ENCODE measurements at places on chromosomes 3 and 15. TPM values are rescaled to one million over a fixed set of nuclear protein-coding genes. Genes with fewer than 3 reads are reported as not detected.

GRCh38 chr3:40720863-40721262 lies 196.1 kb downstream of the ZNF621 start:
- no peak for DNase-seq

DNA sequence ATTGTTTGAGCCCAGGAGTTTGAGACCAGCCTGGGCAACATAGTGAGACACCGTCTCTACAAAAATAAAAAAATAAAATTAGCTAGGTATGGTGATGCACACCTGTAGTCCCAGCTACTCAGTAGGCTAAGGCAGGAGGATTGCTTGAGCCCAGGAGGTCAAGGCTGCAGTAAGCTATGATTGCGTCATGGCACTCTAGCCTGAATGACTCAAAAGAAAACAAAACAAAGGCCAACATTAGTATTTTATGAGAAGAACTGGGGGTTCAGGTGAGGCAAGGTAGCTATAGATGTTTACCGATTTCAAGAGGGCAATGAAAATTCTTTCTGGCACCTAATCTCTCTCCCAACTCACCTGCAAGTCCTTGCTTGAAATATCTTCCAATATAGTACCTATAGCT lies 77.2 kb downstream of the GREM1 start:
- no peak for DNase-seq

- DNase-seq: no peak
Measured at GRCh38 chr3:46221938-46222337, 13.8 kb upstream of the CCR1 start.

DNA sequence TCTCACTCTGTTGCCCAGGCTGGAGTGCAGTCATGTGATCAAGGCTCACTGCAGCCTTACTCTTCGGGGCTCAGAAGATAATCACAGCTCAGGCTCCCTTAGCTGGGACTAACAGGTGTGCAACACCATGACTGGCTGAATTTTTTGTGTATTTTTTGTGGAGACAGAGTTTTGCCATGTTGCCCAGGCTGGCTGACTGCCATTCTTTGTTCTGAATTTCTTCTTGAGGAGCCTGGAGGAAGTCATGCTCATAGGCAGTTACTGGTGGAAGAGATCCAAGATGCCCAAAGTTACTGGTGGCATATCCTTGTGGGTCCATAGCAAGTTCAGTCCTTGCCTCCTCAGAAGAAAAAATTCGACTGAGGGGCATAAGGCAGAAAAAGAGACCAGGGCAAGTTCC lies 16.6 kb upstream of the UBP1 start:
- no peak for DNase-seq

- no peak for DNase-seq
Measured at GRCh38 chr15:74196175-74196574, 6.4 kb downstream of the STRA6 start.

GRCh38 chr3:157700405-157700804 lies 197.2 kb upstream of the VEPH1 start:
- no peak for DNase-seq

GRCh38 chr3:136255672-136256406 lies 5.7 kb downstream of the PCCB start:
- no peak for DNase-seq

DNA sequence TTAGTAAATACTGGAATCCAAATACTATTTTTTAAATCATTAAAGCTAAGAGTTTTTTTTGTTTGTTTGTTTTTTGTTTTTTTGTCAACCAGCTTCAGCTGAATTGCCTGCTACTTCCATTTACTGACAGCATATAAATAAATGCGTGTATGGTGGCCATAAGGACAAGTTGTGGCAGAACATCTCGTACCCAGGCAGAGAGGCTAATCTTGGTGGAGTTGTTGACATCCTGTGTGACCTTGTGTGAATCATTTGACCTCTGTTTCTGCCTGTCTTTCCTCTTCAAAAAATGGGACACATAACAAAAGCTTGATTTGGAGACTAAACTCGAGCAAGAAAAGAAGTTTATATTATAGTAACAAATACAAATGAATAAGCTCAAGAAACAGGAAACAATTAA lies 734.2 kb downstream of the MCTP2 start:
- no peak for DNase-seq

- no peak for DNase-seq
Measured at GRCh38 chr15:90037961-90038631, 37.0 kb downstream of the ZNF710 start.

- DNase-seq: no peak
Measured at GRCh38 chr15:100236981-100237720, 104.6 kb downstream of the ADAMTS17 start.

DNA sequence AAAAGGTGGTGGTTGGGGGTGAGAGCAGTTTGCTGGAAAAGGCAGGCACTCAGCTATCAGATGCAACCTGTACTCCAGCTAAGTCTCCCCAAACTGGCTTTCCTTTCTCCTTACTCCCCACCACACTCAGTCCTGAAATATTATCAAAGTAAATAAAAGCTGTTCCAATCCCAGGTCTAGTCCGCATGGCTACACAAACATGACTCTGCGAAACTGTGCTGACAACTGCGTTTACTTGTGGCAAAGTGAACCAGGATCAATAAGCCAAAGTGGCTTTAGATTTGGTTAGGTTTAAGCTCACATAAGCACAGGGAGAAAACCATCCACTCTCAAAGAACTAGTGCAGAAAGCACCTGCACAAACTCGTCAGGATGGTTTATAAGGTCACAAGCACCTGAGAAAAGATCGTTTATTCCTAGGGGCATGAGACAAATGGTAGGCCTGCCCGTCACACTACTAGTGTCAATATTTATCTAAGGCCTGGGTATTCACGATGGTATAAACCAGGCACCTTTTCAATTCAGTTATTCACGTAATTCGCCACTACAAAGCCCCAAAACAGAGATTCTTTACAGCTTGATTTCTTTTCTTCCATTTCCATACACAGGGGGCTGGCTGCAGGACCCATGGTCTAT lies 25.3 kb downstream of the LRIG1 start:
- no peak for DNase-seq

GRCh38 chr3:4856564-4856963 lies 122.7 kb upstream of the BHLHE40 start:
- no peak for DNase-seq

ZNF80 gene
- total RNA-seq: not detected

CCR9 gene
- total RNA-seq: not detected

TMEM42 gene
- total RNA-seq: 22.7 TPM

FAM219B gene
- 61.1 TPM for total RNA-seq

STXBP5L gene
- total RNA-seq: not detected

EXOSC7 gene
- total RNA-seq: 45.9 TPM

ZBED2 gene
- not detected for total RNA-seq

IGSF10 gene
- total RNA-seq: 34.6 TPM

AGBL1 gene
- not detected for total RNA-seq

AP3B2 gene
- 0.92 TPM for total RNA-seq
